Activated CD8-positive, alpha-beta memory T cell treated with anti-CD3 and anti-CD28 coated beads, Interleukin-2, amount 10 ng/mL, durations not matched to agents 7 days and 5 days (primary cell): ENCODE measurements at places on chromosomes 12 and 14. TPM values are rescaled to one million over a fixed set of nuclear protein-coding genes. Genes with fewer than 3 reads are reported as not detected.

DNA sequence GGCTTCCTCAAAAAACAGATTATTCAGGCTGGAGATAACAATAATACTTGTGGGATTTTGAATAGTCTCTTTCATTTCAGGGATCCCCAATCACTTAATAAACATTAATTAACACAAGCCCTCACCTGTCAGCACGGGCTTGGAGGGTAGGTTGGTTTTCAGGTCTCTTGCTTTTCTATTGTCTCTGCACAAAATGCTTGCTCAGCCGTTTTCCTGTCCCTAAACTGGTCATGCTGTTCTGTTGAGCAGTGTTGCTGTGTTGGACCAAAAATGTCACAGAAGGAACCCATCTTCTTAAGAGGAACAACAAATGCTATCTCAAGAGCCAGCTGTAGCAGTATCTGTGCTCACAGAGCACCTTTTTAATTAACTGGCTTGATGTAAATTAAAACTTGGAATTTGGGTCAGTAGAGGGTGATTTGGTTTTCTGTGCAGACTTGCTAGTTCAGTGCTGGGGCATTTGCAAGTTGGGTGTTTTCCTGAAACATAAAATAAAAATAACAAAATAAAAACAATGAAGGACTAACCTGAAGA lies 231.8 kb upstream of the CRY1 start:
- DNase-seq = no peak

DNA sequence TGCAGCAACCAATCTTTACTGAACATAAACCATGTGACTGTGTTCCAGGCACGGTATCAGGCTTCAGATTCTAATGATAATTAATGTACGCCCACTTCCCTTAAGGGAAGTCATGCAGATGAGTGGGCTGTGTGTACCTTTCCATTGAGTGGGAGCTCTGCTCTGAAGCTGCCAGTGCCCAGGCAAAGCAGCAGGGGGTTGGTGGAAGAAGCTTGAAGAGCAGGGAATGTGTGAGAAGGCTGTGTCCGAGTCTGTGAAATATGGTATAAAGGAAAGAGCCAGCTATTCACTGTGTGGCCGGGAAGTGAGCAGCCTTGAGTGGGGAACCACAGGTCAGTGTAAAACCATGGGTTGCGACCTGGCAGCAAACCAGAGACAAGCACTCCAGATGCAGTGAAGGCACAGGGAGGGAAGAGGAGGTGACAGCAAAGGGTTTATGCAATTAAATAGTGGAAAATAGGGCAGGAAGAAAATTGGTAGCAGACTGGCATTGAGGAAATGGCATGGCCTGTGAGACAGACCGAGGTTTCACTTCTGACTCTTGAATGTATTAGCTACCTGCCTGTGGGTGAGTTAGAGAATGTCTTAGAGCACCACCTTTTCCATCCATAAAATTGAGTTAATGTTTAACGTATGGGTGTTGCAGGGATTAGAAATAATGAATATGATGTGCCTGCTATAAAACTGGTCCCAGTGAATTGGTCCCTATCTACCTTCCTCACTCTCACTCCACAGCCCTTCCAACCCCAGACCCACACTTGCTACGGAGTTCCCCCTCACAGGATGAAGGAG lies 116.4 kb downstream of the NTF3 start:
- no peak for DNase-seq

- no peak for DNase-seq
Measured at GRCh38 chr14:61329478-61330051, 8.2 kb downstream of the PRKCH start.

- no peak for DNase-seq
Measured at GRCh38 chr12:79162948-79163347, 298.4 kb downstream of the SYT1 start.

- DNase-seq = no peak
Measured at GRCh38 chr14:47154276-47154797, 502.8 kb upstream of the RPL10L start.

GRCh38 chr12:124388679-124389137 lies 93.8 kb downstream of the RFLNA start:
- DNase-seq = peak; percentile 42

GRCh38 chr12:27480016-27480415 lies 33.5 kb downstream of the SMCO2 start:
- no peak for DNase-seq

- no peak for DNase-seq
Measured at GRCh38 chr14:33370426-33370825, 431.7 kb downstream of the NPAS3 start.

GRCh38 chr12:28950049-28950448 lies 199.0 kb upstream of the FAR2 start:
- no peak for DNase-seq

DNA sequence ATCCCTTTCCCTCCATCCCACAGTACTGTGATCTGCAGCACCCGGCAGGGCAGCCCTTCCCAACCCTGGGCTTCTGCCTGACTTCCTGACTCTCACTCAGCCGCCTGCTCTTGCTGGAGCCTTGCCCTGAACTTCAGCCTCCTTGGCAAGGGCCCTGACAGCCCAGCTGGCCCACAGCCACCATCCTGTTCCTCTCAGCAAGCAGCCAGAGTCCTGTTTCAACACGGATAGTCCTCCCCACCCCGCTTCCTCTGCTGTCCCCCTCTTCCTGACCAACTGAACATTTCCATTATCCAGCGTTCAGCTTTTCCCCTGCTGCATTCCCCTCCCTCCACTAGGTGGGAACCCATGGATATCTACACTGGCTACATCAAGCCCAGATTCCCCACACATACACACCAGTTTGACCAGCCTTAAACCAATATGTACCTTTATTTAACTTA lies 74.0 kb upstream of the MDM1 start:
- no peak for DNase-seq

- DNase-seq = no peak
Measured at GRCh38 chr12:80019691-80020090, 79.6 kb upstream of the OTOGL start.

DNA sequence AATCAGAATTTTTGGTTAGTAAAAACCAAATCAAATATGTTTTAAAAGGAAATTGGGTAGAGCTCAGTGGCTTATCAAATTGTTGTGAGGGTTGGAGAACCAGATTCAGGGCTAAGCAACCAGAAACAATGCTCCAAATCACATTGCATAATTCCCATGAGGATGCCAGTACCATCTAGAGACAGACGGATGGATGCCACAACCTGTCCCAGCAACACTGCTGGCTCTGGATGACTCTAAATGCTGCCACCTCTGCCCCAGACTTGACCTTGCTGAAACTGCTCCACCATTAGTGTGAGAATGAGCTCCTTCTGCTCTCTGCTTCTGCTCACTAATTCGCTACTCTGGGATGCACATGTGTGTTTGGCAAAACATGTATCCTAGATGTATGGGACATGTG lies 43.9 kb downstream of the FRS2 start:
- no peak for DNase-seq

DNA sequence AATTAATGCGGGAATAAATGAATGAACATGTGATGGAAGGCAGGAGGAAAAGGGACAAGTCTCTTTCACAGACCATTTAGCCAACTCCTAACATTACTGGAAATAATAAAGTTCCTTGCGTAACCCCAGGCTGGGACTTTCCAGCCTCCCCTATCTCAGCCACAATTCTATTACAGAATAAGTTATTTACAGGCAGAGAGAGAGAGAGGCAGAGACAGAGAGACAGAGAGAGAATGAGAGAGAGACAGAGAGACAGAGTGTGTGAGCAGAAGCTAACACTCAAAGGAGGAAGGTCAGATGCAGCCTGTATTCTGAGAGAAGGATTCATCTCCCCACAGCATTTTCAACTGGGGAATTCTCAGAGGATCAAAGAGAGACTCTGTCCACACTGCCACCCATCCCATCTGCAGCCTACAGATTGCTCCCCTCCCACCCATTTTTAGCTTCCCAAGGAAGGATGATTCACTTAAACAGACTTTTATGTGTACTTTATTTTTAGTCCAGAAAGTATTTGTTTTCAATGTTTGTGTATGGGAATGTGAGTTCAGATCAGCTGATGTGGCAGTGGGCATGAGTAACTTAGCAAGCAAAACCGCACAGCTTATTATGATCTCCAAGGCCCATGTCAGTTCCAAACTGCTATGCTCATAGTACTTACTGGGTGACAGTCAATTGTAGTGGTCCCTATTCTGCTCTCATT lies 165.7 kb downstream of the CAND1 start:
- no peak for DNase-seq

DNA sequence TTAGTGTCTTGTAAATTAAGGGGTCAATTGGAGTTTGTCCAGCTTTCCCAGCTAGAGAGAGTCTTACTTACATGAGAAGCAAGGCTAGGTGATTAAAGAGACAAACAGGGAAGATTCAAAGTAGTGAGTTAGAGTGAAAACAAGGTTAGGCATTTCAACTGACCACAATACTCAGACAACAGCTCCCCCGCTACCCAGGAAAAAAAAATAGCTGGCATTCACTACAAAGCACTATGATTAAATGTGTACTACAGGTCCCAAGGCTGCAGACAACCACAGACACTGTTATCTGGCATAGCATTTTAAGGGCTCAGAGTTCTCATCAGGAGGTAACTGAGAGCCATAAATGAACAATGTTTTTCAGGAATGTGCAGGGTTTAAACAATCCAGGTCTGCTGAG lies 680.9 kb downstream of the TMEM121 start:
- DNase-seq = no peak

- DNase-seq = no peak
Measured at GRCh38 chr12:104426926-104427546, 29.7 kb upstream of the CHST11 start.

GRCh38 chr12:62767496-62767895 lies 167.5 kb downstream of the PPM1H start:
- no peak for DNase-seq

DNA sequence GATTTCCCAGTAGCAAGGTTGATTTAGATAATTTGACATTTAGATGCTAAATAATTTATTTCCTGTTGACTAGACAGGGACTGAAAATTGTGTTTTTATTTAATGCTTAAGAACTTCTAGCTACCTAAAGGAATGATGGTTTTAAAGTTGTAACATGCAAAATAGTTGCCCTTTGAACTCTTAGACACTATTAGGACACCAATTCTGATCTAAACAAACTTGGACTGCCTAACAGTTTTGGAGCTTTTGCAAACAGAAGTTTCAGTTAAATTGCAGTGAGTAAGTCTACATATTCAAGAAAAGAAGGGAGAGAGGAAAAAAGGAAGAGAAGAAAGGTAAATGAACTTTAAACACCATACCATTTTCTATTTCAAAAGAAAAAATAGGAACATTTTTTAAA lies 189.3 kb upstream of the GARIN2 start:
- DNase-seq = no peak

DNA sequence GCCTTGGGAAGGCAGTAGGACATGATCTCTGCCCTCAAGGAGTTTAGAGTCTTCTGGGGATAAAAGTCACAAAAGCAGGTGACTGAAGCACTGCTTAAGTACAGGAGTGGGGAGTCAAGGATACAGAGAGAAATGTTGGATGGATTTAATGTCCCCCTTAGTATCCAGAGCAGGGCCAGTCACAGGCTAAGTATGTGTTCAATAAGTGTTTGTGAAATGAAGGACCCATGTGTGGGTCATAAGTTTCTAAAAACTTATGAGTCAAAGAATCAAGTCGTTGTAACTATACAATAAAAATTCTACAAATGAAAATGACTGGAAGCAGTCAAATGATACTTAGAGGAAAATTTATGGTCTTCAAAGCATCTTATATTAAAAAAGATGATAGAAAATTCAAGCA lies 25.1 kb downstream of the KRT80 start:
- no peak for DNase-seq

DNA sequence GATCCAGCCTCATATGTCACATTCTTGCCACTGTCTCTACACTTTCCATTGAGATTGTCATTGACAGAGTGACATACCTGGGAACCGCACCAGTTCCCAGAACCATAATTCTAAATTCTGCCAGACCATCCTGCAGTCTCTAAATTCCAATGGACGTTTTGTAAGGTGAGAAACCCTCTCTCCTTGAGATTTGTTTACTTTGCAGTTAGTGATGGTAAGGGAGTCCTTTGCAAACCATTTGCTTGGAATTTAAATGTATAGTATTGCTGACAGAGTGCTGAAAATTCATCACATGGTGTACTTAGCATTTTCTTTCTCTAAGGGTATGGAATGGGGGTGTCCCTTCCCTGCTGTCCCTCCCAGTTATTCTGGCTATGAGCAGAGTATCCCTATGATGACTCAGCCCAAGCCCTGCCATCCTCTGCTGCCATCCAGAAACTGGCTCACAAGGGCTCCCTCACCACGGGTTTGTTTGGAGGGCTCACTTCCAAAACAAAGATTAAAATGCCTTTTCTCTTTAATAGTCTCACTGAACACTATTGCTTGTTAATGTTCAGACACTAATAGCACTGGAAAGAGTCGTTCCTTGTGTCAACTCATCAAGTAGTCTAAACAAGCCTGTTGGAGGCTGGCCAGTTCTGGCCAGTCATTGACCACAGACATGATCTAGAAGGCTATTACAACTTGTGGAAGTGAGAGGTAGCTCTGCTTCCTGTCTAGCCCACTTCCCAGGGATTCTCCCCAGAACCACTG lies 129.0 kb upstream of the HMGA2 start:
- no peak for DNase-seq

- peak; percentile 31 for DNase-seq
Measured at GRCh38 chr12:3677609-3678008, 75.3 kb downstream of the CRACR2A start.

- no peak for DNase-seq
Measured at GRCh38 chr12:46233423-46233822, 35.4 kb downstream of the SLC38A1 start.

- DNase-seq = no peak
Measured at GRCh38 chr12:75579552-75579951, 68.1 kb upstream of the KRR1 start.

DNA sequence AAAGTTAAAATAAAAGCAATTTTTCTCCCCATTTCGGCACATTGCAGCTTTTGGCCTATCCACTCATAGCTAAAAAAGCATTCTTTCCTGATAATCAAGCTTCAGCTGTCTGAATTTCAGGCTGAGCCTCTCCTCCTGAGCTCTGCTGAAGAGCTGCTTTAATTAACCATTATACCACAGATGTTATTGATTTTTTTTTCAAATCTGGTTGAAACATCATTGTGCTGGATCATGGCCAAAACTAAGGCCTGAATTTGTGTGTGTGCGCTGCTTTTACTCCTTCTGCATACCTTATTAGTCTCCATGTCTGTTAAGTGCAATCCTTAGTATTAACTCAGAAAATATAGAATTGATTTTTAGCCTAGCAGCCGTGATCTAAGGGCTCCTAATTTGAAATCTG lies 52.3 kb downstream of the MBIP start:
- no peak for DNase-seq

GRCh38 chr12:109112720-109113465 lies 3.5 kb upstream of the ACACB start:
- DNase-seq = no peak

- no peak for DNase-seq
Measured at GRCh38 chr14:98162856-98163805, 1108.9 kb downstream of the BCL11B start.

CHGA gene
- total RNA-seq = not detected

CISTR gene
- total RNA-seq = not detected

FGD4 gene
- 0.76 TPM for total RNA-seq

AKAP3 gene
- 2.6 TPM for total RNA-seq

FAM181A gene
- total RNA-seq = not detected

ITFG2 gene
- total RNA-seq = 28.8 TPM

SLC5A8 gene
- total RNA-seq = not detected

PTCSC3 gene
- total RNA-seq = not detected

LHX5 gene
- not detected for total RNA-seq

DHRS4L2 gene
- 16.0 TPM for total RNA-seq

SLC6A12 gene
- total RNA-seq = not detected

ACOT6 gene
- total RNA-seq = not detected

TGM1 gene
- 5.1 TPM for total RNA-seq

CLEC9A gene
- total RNA-seq = not detected

VTI1B gene
- 69.2 TPM for total RNA-seq

ANKS1B gene
- total RNA-seq = 0.96 TPM

ERBB3 gene
- 0.94 TPM for total RNA-seq

NDUFA9 gene
- 125 TPM for total RNA-seq

CD27 gene
- 67.3 TPM for total RNA-seq

CNTN1 gene
- total RNA-seq = not detected

HOXC13 gene
- total RNA-seq = not detected
